GM12878 (cell line): ENCODE measurements at places on chromosomes 4 and X. TPM values are rescaled to one million over a fixed set of nuclear protein-coding genes. Genes with fewer than 3 reads are reported as not detected.

Gene CETN2
- 11.4 and 12.0 TPM in 2 replicates for total RNA-seq

Gene PABPC4L
- total RNA-seq, result not detected in 2 replicates

Gene RPS6KA6
- 1.8 and 2.8 TPM in 2 replicates for total RNA-seq

GRCh38 chrX:115560978-115561604 is at the start of gene PLS3:
Gene PLS3, plus strand, starts transcription at chrX:115561174. Its CDS starts 49,077 bp downstream, at chrX:115610251.
- H3K27me3 ChIP-seq, result no peaks in the 10 kb centered on the region; the same call in 1 of the 2 replicates
- DNase-seq, result no peak
- peak within 1 kb of the TSS; percentile 25 for H3K4me3 ChIP-seq
- H3K27ac ChIP-seq, result peak within 1 kb of the TSS; percentile 42; the same call in 1 of the 2 replicates

GRCh38 chr4:172547724-172548123 is 620.9 kb upstream of the GALNT7 start:
- H3K27me3 ChIP-seq, result no peaks in the 10 kb centered on the region
- no peaks in the 10 kb centered on the region for H3K36me3 ChIP-seq
- H3K4me1 ChIP-seq, result no peaks in the 10 kb centered on the region
- no peak overlapping the region for H3K4me3 ChIP-seq
- no peak overlapping the region for H3K27ac ChIP-seq
- DNase-seq, result no peak

GRCh38 chr4:158667651-158668198 is 4.0 kb downstream of the C4orf46 start:
- H3K36me3 ChIP-seq, result no peaks in the 10 kb centered on the region
- H3K4me1 ChIP-seq, result no peaks in the 10 kb centered on the region
- H3K27me3 ChIP-seq, result no peaks in the 10 kb centered on the region
- no peak for DNase-seq
- no peak overlapping the region for H3K27ac ChIP-seq
- no peak overlapping the region for H3K4me3 ChIP-seq

DNA sequence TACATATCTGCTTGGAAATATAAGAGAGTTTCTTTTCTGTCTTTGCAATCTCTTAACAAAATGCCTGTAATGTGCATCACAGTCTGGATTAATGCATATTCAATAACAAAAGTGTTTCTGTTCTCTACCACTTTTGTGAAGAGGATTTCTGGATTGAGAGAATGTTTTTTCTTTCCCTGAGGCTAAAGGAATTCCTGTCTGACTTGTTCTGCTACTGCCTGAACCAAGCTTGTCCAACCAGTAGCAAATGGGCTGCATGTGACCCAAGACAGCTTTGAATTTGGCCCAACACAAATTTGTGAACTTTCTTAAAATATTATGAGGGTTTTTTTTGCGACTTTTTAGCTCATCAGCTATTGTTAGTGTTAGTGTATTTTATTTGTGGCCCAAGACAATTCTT is 1133.9 kb downstream of the SH3BGRL start:
- H3K4me3 ChIP-seq, result no peak overlapping the region
- DNase-seq, result no peak
- H3K27ac ChIP-seq, result no peak overlapping the region
- no peaks in the 10 kb centered on the region for H3K36me3 ChIP-seq
- H3K4me1 ChIP-seq, result no peaks in the 10 kb centered on the region
- H3K27me3 ChIP-seq, result no peaks in the 10 kb centered on the region
